ENCODE measurements at places on chromosomes 16 and 17.

- DNase-seq, result no peak
Observed at GRCh38 chr16:5852151-5852550, 754.6 kb upstream of the EEF2KMT start.

DNA sequence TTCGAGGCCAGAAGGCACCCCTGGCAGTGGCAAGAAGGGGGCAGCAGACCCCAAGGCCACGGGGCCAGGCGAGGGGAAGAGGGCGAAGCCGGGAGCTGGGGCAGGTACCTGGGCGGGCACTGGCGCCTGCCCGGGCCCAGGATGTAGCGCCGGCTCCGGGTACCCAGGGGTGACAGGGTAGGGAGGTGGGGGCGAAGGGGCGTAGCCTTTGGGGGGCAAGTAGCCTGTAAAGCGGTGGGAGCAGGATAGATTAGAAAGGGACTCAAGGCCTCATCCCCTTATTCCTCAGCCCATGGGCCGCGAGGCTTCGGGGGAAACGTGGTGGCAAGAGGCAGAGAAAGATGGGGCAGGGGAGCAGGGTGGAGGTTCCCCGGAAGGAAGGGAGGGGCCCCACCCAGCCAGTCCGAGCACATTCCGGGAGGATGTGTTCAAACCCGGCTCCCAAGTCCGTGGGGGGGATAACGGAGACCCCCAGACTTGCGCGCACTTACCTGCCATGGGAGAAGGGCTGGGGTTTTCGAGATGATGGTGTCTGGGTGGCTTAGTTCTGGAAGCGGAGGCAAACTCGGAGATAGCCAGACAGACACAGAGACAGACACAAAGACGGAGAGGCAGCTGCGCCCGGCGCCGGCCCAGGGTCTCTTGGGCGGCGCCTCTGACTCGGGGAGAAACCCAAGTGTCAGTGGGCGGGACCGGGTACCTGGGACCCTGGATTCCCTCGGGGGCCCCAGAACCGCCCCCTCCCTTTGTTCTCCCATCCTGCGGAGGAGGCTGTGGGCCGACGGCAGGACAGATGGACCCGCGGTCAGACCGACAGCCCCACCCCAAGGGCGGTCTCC lies 493 bp downstream of the PLSCR3 start:
- DNase-seq, result no peak

GRCh38 chr17:49021768-49022103 lies 24.6 kb downstream of the IGF2BP1 start:
- no peak for DNase-seq

GRCh38 chr16:89154390-89155183 lies 17.0 kb upstream of the CDH15 start:
- no peak for DNase-seq

- DNase-seq, result no peak
Observed at GRCh38 chr17:58338841-58339754, 10.5 kb upstream of the TSPOAP1 start.

DNA sequence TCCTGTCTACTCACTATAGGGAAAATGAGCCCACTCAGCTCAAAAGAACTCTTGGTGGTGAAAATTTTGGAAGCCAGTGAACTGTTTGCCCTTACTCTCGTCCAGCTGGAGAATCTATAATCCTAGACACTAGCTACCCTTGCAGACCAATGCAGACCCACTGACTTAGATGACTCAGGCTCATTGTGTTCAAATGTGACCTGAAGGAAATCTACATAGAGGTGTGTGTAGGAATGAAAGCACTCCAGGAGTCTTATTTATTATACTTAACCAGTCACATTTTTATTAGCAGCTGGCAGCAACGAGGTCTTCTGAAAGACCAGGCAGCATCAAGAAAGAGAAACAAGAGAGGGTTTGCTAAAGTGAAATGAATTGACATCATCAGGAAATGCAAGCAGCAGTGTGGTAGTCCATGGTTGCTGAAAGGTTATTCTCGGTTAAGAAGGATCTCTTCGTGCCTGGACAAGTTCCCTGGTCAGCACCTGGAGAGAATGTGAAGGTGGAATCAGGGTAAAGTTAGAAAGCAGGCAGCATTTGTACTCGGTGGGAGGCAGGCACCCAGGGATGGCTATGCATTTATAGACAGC lies 1.4 kb downstream of the KRTAP29-1 start:
- DNase-seq, result no peak

DNA sequence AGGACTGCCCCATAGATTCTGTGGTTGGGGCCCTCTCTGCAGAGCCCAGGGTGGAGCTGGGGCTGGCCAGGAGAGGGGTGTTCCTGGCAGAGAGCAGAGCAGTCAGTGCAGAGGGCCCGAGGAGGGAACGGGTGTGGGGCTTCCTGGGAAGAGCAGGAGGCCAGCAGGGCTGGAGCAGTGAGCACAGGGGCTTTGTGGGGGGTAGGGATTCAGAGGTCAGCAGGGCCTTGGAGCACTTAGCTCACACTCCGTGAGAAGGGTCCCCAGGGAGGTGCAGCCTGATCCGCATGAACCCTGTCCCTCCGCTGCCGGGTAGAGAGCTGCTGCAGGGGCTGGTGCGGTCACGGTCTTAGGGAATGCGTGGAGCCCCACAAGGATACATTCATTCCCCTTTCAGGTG lies 113.0 kb upstream of the CIBAR2 start:
- no peak for DNase-seq

DNA sequence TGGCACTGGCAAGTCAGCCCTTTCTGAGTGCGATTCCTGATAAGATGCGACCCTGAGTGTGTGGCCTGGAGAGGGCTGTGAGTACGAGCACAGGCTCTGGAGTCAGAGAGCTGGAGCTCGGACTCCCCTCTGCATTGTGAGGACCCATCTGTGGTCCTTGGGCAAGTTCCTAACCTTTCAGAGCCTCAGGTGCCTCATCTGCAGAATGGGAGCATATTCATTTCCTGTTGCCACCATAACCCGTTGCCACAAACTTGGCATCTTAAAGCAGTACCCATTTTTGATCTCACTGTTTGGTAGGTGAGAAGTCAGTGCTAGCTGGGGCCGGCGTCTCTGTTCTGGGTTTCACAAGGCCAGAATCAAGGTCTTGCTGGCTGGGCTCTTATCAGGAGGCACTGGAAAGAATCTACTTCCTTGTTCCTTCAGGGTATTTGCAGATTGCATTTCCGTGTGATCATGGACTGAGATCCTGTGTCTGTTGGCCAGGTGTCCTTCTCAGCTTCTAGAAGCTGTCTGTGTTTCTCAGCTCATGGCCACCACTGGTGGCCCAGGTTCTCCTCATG lies 20.2 kb downstream of the KNOP1 start:
- no peak for DNase-seq

DNA sequence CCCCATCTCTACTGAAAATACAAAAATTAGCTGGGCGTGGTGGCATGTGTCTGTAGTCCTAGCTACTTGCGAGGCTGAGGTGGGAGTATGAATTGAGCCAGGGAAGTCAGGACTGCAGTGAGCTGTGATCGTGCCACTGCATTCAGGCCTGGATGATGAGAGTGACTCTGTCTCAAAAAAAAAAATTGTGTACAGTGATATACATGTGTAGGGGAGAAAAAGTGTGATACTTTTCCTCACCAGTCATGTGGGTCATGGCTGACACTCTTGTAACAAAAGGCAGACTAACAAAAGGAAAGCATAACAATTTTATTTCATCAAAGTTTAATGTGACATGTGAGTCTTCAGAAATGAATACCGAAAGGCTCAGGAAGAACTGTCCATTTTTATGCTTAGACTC lies 2.0 kb upstream of the ABCC12 start:
- no peak for DNase-seq

- DNase-seq, result no peak
Observed at GRCh38 chr17:31067691-31068184, 27.0 kb upstream of the NF1 start.

GRCh38 chr17:7213895-7214299 lies 5.7 kb downstream of the DLG4 start:
- peak; percentile 82 for DNase-seq

DNA sequence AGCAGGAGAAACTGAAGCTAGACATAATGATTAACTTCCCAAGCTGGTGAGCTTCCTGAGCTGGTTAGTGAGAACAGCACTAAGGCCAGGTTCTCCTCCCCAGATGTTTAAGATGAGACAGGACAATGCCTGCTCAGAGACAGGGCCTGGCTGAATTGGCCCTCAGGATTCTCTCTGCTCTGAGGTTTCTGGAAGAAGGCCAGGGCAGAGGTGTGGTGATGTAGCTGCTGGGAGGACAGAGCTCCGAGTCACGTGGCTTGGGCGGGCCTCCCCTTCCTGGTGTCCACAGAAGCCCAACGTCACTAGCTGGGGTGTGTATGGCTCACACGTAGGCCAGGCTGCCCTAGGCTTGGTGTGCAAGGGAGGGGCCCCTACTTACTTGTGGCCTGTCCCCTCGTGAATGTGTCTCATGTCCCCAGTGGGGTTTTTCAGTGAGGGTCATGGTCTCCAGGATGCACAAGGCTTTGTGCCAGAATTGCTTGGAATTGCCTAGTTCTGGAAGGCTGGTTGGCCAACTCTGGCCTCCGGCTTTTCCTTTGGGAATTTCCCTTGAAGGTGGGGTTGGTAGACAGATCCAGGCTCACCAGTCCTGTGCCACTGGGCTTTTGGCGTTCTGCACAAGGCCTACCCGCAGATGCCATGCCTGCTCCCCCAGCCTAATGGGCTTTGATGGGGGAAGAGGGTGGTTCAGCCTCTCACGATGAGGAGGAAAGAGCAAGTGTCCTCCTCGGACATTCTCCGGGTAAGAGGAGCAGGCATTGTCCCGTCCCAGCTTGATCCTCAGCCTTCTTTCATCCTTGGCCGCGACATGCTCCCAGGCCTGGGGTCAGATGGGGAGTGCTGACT lies 3.4 kb downstream of the NOD2 start:
- DNase-seq, result no peak

- DNase-seq, result no peak
Observed at GRCh38 chr16:49632086-49632794, 223.7 kb downstream of the ZNF423 start.

- no peak for DNase-seq
Observed at GRCh38 chr16:77705351-77705750, 17.0 kb upstream of the NUDT7 start.

DNA sequence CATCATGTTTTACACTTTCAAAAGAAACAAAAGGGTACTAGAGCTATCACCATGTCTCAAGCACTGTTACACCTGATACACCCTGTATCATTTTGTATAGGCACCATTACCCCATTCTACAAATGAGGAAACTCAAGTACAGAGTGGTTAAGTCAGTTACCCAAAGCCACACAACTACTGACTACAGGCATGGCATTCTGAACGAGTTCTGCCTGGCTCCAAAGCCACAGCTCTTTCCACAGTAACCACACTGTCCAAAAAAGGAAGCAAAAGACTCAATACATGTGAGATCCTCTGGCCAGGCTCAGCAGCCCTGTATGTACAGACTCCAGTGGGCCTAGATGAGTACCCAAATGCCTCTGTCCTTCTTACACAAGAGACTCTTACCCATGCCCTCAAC lies 4.7 kb downstream of the DYNC1LI2 start:
- DNase-seq, result no peak

- no peak for DNase-seq
Observed at GRCh38 chr17:19401321-19402010, 9.6 kb upstream of the RNF112 start.

DNA sequence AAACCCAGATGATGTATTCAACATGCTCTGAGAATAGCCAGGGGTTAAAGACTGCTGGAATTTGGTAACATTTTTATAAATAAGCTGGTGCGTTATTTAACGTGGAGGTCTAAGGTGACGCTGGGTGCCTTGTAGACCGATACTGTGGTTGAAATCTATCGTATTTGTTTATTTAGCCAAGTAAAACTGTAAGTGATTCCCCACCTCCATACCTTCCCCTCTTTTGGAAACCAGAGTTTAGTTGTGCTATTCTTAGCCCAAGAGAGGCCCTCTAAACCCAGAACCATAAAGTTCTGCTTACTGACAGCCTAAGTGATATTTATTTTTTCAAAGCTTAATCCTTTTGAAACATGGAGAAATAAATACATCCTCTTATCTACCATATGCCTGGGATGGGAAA lies 744.5 kb downstream of the WWOX start:
- no peak for DNase-seq

DNA sequence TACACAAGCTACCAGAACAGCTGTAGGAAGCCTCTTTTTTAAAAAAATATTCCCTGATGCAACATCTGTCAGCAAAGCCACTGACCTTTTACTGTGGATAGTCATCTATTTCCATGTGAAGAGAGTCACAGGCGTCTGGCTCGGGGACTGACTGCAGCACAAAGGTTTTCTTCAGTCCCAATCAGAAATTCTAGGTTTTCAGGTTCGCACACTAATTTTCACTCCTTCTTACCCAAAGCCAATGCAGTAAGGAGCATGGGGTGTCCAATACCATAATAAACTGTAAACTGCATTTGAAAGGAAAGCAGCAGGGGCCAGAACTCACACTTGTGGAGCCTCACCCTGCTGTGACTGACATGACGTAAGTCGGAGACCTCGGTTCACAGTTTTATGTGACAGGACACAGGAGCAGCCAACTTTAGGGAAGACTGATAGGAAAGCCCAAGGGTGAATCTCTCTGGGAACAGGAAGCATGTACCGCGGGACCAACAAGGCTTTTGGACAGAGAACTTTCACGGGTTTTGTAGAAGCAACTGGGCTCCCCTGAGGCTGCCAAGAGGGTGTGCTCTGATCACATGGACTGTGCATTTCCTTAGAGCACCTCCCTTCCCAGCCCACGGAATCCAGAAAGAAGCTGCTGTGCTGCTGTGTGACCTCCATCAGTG lies 9.1 kb upstream of the TMEM100 start:
- no peak for DNase-seq

GRCh38 chr17:60618854-60619526 lies 19.0 kb downstream of the PPM1D start:
- no peak for DNase-seq

DNA sequence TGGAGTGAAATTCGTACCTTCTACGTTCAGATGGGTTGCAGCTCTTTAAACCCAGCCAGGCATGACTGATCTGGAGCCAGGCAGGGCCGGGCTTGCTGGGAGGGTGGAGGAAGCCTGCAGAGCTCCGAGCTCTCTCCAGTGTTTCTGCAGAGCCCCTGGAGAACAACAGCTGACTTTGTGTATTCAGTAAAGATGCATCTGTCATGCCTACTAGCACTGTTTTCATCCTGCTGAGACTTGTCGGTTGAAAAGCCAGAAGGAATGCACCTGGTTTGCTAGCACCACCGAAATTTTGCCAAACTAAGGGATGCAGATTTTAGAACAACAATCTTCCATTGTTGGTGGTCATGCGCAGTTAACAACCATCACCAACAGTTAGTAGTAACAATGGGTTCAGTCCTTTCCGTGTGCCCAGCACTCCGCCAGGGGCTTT lies 22.4 kb upstream of the SCNN1B start:
- DNase-seq, result peak; percentile 82

GRCh38 chr16:79792664-79793351 lies 192.3 kb upstream of the MAF start:
- no peak for DNase-seq

DNA sequence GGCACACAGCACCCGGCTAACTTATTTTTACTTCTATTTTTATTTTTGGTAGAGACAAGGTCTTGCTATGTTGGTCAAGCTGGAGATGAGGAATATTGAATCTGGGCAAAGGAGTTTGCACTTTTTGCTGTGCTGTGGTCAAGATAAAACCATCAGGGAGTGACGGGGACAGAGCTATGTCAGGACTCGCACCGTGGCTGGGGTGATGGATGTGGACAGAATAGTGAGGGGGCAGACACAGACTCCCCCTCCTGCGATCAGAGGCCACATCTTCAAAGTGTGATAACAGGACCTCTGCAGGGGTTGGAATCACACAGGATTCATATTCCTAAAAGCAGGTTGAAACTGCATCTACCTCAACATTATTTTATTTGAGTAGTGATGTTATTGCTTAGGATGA lies 25.6 kb downstream of the IL21R start:
- no peak for DNase-seq

GRCh38 chr16:88854306-88855111 lies 2.2 kb downstream of the GALNS start:
- no peak for DNase-seq

GRCh38 chr17:41730479-41730878 lies 4.0 kb downstream of the HAP1 start:
- DNase-seq, result no peak
